ENCODE measurements at places on chromosomes 7 and 10.

GRCh38 chr7:103658055-103659005 lies 212.3 kb upstream of the SLC26A5 start:
- peaks cover 15% of the 10 kb centered on the region for H3K27me3 ChIP-seq
- no peaks in the 10 kb centered on the region for H3K4me1 ChIP-seq
- H3K4me3 ChIP-seq, result no peak overlapping the region
- no peaks in the 10 kb centered on the region for H3K36me3 ChIP-seq
- no peak overlapping the region for H3K27ac ChIP-seq

DNA sequence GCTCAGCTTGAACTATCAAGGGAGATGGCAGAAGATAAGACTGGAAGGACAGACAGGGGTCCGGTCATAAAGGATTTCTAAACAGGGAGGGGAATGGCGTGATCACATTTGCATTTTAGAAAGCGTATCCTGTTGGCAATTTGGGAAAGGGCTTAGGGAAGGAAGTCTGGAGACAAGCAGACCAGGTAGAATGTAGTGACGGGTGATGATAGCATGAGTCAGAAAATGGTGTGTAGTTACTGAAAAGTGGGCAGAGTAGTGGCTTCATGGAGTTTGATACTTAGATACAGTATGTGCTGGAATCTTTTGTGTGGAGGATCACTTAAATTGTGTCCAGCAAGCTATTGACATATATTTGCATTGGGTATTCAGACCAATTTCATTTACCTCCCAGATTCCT lies 61.2 kb downstream of the LRGUK start:
- peaks cover 15% of the 10 kb centered on the region for H3K27me3 ChIP-seq
- H3K4me3 ChIP-seq, result no peak overlapping the region
- no peak overlapping the region for H3K27ac ChIP-seq
- no peaks in the 10 kb centered on the region for H3K4me1 ChIP-seq
- H3K36me3 ChIP-seq, result peaks cover 2% of the 10 kb centered on the region

DNA sequence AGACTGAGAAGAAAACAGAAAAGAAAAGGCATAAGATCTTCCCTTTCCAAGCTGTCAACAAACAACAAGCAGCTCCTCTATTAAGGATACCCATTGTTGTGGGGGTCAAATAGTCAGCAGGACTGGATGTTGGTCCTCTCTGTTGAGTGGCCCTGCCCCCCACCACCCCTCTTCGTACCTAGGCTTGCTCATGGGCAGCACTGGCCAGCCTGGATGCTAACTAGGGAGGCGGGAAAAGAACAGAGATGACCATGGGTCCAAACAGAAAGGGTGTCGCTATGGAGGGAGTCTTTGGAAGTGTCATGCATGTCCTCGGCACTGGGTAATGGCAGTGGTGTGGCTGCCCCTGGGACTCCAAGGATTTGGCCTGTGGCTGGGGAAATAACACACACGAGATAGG lies 45.6 kb downstream of the SPDYE5 start:
- no peaks in the 10 kb centered on the region for H3K27me3 ChIP-seq
- peaks cover 17% of the 10 kb centered on the region for H3K36me3 ChIP-seq
- H3K4me3 ChIP-seq, result no peak overlapping the region

GRCh38 chr10:117596706-117597105 lies 54.2 kb downstream of the EMX2 start:
- no peak overlapping the region for H3K27ac ChIP-seq
- H3K4me1 ChIP-seq, result no peaks in the 10 kb centered on the region
- no peak for DNase-seq
- peaks cover 16% of the 10 kb centered on the region for H3K27me3 ChIP-seq
- H3K4me3 ChIP-seq, result no peak overlapping the region
- H3K36me3 ChIP-seq, result no peaks in the 10 kb centered on the region

DNA sequence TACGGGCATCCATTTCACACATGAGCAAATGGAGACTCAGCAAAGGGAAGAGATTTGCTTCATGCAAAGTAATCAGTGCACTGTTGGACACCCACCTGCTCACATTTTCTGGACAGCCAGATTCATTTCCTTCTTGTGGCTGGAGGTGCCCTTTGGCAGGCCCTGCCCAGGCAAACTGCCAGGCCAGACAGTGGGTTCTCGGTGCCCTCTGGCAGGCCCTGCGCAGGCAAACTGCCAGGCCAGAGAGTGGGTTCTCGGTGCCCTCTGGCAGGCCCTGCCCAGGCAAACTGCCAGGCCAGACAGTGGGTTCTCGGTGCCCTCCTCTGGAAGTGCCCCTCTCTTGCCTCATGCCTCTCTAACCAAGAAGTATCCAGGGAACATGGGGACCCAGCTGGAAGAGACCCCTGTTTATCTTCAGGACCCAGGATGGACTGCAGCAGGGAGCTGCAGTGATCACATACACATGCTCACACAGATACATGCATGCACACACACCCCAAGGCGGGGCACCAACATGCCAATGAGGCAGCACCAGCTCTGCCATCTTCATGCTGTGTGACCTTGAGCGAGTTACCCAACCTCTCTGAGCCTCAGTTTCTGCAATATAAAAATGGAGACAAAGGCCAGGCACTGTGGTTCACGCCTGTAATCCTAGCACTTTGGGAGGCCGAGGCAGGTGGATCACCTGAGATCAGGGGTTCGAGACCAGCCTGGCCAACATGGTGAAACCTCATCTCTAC lies 67.1 kb downstream of the OAT start:
- no peak overlapping the region for H3K4me3 ChIP-seq
- no peak for DNase-seq
- H3K27ac ChIP-seq, result no peak overlapping the region
- peaks cover 7% of the 10 kb centered on the region for H3K36me3 ChIP-seq
- peaks cover 7% of the 10 kb centered on the region for H3K4me1 ChIP-seq

- H3K27ac ChIP-seq, result no peak overlapping the region
- peaks cover 85% of the 10 kb centered on the region for H3K27me3 ChIP-seq
- DNase-seq, result no peak
- H3K4me3 ChIP-seq, result no peak overlapping the region
- H3K36me3 ChIP-seq, result no peaks in the 10 kb centered on the region
- no peaks in the 10 kb centered on the region for H3K4me1 ChIP-seq
These were observed 94.2 kb upstream of the GPR26 start for GRCh38 chr10:123571978-123572377.

- no peaks in the 10 kb centered on the region for H3K36me3 ChIP-seq
- peaks cover 74% of the 10 kb centered on the region for H3K27me3 ChIP-seq
- H3K4me1 ChIP-seq, result no peaks in the 10 kb centered on the region
- H3K27ac ChIP-seq, result no peak overlapping the region
- no peak for DNase-seq
These were observed 166.2 kb downstream of the AVL9 start for GRCh38 chr7:32661501-32661900.

GRCh38 chr7:81327468-81328266 lies 408.8 kb upstream of the SEMA3C start:
- no peaks in the 10 kb centered on the region for H3K27me3 ChIP-seq
- no peak for DNase-seq
- no peaks in the 10 kb centered on the region for H3K4me1 ChIP-seq
- no peak overlapping the region for H3K27ac ChIP-seq
- peaks cover 2% of the 10 kb centered on the region for H3K36me3 ChIP-seq

DNA sequence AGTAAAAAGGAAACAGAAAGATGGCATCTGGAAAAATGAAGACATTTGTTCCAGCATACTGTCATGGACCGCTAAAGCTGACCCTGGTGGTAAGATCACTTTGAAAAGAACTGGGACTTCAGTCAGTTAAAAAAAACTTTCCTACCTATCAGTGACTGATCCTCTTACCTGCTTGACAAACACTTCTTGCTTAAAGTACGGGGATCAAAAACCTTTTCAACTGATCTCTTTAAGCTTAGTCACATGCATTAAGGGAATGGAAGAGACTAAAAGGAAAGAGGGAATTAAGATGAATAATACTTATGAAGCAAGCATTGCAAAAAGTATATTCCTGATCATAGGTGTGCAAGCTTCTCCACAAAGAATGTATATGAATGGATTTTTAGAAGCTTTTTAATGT lies 42.1 kb downstream of the MTERF1 start:
- no peaks in the 10 kb centered on the region for H3K4me1 ChIP-seq
- H3K27ac ChIP-seq, result no peak overlapping the region
- H3K27me3 ChIP-seq, result no peaks in the 10 kb centered on the region
- no peak overlapping the region for H3K4me3 ChIP-seq

- DNase-seq, result no peak
- H3K27me3 ChIP-seq, result no peaks in the 10 kb centered on the region
- no peak overlapping the region for H3K27ac ChIP-seq
- H3K36me3 ChIP-seq, result no peaks in the 10 kb centered on the region
- no peak overlapping the region for H3K4me3 ChIP-seq
These were observed 160.2 kb downstream of the CRPPA start for GRCh38 chr7:16261100-16261499.

DNA sequence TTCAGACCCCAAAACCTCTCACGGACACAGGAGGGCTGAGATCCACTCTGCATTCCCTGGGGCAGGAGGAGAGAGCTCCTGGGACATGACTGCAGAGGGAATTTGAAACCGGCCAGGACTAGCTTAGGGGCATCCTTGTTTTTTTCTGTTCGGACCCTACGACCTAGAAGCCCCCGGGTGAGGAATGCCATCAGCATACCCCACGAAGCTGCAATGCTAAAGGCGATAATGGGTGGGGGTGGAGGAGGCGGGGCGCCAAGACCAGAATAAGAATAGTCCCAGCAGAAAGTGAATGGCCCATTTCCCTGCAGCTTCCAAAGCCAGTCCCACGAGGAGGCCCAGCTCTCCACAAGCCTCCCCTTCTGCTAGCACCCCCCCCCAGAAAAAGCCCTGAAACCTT lies 4.0 kb downstream of the PDGFA start:
- H3K4me1 ChIP-seq, result peaks cover 11% of the 10 kb centered on the region
- H3K27me3 ChIP-seq, result peaks cover 42% of the 10 kb centered on the region
- H3K27ac ChIP-seq, result no peak overlapping the region
- H3K36me3 ChIP-seq, result no peaks in the 10 kb centered on the region

DNA sequence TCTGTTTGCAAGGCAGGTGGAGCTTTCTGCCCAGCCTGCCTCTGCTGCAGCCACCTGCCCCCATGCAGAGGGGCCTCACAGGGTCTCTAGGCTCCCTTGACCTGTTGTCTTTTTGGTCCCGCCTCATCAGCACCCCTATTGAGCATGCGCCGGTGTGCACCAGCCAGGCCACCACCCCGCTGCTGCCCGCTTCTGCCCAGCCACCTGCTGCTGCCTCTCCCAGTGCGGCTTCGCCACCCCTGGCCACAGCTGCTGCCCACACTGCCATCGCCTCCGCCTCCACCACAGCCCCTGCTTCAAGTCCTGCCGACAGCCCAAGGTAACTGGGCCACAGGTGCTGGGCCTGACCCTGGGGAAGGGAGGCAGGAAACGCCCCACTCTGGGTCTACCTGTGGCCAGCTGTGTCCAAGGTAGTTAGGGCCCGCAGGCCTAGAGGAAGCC lies 38.1 kb downstream of the LDB3 start:
- H3K27ac ChIP-seq, result no peak overlapping the region
- H3K4me3 ChIP-seq, result no peak overlapping the region
- H3K27me3 ChIP-seq, result no peaks in the 10 kb centered on the region
- peaks cover 7% of the 10 kb centered on the region for H3K36me3 ChIP-seq
- no peak for DNase-seq

GRCh38 chr10:15897287-15897686 lies 37.0 kb upstream of the MINDY3 start:
- H3K27me3 ChIP-seq, result peaks cover 69% of the 10 kb centered on the region
- H3K4me1 ChIP-seq, result no peaks in the 10 kb centered on the region

DNA sequence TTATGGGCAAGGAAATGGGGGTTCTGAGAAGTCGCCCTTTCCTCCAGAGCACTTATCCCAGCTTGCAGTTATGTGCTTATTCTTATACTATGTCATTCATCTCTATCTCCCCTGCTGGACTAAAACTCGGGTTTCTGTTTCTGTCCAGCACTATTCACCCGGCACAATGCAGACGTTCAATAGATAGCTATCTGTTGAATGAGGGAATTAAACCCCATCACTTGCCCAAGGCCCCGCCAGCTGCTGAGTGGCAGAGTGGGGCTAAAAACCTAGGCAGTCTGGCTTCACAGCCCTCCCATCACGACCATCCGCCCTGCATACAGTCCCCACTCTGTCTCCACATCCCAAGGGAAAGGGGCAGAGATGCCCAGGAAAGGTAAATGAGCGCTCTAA lies 5.4 kb downstream of the SLIT1 start:
- no peak overlapping the region for H3K4me3 ChIP-seq
- H3K4me1 ChIP-seq, result peaks cover 6% of the 10 kb centered on the region
- H3K27ac ChIP-seq, result no peak overlapping the region
- DNase-seq, result no peak
- H3K27me3 ChIP-seq, result peaks cover 53% of the 10 kb centered on the region

All from central memory CD8-positive, alpha-beta T cell (primary cell).